Glomerular endothelial cell (primary cell): ENCODE measurements at places on chromosomes 11 and 22.

GRCh38 chr22:19478045-19478900 is 720 bp downstream of the UFD1 start:
- no peak for DNase-seq

DNA sequence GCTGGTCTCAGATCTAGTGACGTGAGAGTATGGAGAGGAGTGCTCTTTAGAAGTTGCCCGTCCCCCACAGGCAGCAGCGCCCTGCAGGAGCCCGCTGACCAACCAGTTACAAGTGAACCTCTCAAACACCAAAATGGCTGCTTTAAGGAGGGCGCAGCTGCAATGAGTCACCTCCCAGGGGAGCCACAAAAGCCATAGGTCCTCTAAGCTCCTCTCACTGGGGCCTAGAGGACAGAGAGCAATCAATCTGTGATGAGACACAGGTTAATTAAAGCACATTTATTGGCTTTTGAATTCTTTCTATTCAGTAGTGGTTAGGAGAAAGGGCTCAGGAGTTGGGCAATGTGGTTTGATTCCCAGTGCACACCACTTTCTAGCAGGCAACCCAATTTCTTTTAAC is 15.5 kb upstream of the RAPSN start:
- DNase-seq = no peak

DNA sequence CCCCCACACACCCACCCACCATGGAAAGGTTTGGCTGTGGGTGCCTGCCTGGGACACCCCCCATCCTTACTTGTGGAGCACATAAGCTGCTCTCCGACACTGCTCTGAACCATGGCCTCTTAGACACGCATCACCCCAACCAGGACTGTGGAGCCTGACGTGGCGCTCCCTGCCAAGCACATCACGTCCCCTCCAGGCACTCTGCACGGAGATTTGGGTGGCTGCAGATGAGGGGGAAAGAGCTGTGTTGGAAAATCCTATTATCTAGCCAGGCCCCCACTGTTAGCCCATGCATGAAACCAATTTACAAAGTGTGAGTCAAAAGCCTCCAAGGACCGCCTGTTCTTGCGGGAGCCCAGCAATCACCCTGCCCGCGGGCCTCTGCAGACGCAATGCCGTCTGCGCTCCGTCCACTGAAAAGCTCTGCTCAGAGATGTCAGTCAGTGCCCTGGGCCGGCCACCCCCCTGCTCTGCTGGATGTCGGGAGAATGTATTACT is 163.4 kb upstream of the NECTIN1 start:
- DNase-seq = no peak

DNA sequence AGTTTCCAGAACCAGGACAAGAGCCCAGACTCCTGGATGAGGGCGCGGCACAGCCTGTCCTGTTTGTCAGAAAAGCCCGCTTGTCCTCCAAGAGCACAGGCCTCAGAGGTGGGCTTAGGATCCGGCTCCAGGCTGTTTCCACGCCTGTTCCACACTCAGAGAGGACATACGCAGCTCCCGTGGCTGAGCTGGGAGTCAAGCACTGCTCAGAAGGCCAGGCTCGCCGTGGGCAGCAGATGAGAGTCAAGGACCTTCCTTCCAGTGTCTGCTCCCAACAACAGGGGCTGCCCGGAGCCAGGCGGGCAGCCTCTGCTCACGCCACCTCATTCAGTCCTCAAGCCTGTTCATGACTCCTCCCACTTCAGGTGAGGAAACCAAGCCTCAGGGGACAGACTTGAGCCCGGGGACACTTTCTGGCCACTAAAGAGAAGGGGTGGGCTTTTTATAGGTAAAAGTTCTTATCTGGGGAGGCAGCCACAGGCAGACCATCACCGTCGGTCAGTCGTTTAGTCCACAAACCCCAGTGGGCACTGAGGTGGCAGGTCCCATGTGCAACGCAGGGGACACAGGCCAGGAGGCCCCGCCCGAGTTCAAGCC is 3.8 kb downstream of the CYB5R3 start:
- no peak for DNase-seq
